ENCODE measurements at places on chromosomes 1 and 21.
A peak's percentile ranks its signal among the peaks of the same experiment; 100 is the strongest.

GRCh38 chr1:33456502-33456886, 16.0 kb upstream of the ZSCAN20 start:
- DNase-seq, result no peak

DNA sequence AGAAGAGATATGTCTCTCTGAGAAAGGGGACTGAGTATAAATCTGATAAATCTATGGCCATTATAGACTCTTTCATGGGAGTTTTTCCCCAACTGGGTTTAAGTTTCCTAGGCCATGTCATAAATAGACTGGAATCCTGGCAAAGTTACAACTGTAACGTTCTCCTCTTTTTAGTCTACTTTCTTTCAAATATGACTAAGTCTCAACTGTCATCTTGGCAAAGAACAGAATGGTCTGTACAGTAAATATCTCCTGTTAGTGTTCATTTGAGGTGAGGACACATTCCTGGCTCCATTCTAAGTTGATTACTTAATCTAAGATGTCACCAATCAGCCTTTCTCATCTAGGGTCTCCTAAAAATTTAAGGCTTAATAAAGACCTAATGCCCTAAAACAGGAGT, 300.5 kb downstream of the BRINP2 start:
- DNase-seq, result no peak

- no peak for DNase-seq
Measured at GRCh38 chr1:79633456-79633855, 626.9 kb upstream of the ADGRL4 start.

DNA sequence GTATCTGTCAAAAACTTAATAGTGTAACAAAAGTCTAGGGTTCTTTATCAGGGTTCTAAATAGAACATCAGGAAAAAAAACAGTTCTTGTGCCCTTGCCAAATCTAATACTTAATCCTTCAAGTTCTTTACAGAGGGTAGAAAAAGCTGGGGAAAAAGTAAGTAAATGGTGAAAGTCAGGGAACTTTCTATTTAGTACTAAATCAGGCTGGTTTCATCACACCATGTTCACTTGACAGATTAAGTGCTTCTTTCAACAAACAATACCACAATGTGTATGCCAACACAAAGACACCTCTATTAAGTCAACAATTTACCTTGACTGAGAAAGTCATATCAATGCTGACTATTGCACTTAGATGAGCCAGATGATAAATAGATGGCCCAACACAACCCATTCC, 9.7 kb downstream of the DBT start:
- DNase-seq, result no peak

- DNase-seq, result peak; percentile 68
Measured at GRCh38 chr1:14945132-14946010, 208.2 kb upstream of the TMEM51 start.

- DNase-seq, result no peak
Measured at GRCh38 chr1:221783936-221784335, 42.0 kb upstream of the DUSP10 start.

DNA sequence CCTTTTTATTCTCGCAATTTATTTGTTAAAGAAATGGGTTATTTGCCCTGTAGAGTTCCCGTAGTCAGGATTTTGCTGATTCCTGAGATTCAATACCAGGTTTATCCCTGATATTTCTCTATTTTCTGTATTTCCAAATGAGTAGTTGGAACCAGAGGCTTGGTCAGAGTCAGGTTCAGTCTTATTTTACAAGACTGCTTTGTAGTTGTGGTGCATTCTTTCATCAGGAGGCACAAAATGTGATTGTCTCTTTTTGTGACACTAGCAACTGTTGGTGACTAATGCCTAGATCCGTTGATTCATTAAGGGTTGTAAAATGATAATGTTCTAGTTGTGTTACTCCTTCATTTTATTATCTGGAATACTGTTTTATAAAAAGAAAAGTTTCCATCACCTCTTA, 95.5 kb upstream of the TPTE start:
- no peak for DNase-seq

- no peak for DNase-seq
Measured at GRCh38 chr1:33358114-33358794, 37.4 kb upstream of the A3GALT2 start.

- DNase-seq, result no peak
Measured at GRCh38 chr1:28244549-28245251, 8.8 kb downstream of the ATP5IF1 start.

GRCh38 chr1:53626616-53627015, 112.3 kb downstream of the GLIS1 start:
- DNase-seq, result no peak

- no peak for DNase-seq
Measured at GRCh38 chr1:6083801-6084446, 38.2 kb downstream of the KCNAB2 start.

GRCh38 chr1:109721042-109721441, 9.0 kb downstream of the GSTM5 start:
- no peak for DNase-seq

GRCh38 chr1:8094481-8095241, 68.6 kb upstream of the ERRFI1 start:
- no peak for DNase-seq

- no peak for DNase-seq
Measured at GRCh38 chr1:93990010-93990409, 80.8 kb upstream of the GCLM start.

- DNase-seq, result no peak
Measured at GRCh38 chr1:224266105-224266914, 63.7 kb downstream of the NVL start.

DNA sequence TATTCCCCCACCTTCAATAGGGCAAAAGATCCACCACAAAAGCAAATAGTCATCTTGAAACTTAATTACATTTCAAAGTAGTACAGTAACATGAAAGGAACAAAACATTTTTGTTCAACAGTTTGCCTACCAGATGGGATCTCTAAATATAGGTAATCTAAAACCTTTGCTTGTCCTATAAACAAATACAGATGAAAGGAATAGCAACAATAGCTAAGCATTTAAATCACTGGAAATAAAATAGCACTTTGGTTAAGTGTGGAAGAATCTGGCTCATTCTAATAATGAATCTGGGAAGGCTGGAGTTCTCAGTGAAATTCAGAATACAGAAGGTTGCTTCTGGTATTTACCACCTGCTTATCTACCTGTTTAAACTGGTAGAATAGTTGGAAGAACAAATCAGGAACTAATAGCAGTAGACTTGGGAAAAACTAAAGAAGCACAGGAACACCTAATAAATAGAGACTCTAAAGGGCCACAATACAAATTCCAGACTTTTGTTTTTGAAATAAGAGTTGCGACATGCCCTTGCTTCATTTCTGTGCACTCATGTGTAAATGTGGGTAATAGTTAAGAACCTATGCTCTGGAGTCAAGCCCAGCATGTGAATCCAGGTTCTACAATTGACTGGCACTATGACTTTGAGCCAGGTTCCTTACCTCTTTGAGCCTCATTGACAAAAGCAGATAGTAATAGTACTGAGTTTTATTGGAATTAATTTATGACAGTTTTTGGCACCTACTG, 2.3 kb upstream of the LYPLAL1 start:
- DNase-seq, result no peak

DNA sequence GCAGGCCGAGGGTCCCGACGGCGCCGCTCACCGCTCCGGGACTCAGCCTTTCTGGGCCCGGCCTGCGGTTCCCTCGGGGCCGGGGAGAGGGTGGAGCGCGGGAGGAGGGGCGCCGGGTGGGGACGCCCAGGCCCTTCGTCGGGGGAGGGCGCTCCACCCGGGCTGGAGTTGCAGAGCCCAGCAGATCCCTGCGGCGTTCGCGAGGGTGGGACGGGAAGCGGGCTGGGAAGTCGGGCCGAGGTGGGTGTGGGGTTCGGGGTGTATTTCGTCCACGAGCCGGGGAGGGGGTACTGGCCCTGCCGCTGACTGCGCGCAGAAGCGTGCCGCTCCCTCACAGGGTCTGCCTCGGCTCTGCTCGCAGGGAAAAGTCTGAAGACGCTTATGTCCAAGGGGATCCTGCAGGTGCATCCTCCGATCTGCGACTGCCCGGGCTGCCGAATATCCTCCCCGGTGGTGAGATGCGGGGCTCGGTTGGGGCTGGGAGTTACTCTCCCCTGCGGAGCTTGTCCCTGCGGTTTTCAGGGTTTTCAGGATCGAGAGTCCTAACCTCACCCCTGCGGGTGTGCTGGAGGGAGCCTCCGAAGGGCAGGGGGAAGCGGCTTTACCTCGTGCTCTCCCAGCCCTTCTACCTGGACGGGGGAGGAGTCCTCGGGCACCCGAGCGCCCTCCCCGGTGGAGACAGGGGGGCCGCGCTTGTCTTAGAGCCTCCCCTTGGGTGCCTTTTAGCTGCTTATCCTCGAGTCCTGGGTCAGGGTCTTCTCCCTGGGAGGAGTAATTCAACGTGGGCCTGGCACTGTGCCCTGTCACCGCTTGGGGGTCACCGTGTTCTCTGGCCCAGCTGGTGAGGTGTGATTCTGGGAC, 2.1 kb downstream of the SAMD11 start:
- DNase-seq, result no peak

- DNase-seq, result no peak
Measured at GRCh38 chr1:244414543-244414942, 37.2 kb downstream of the ADSS2 start.

GRCh38 chr21:43697758-43698643, 20.9 kb upstream of the PDXK start:
- DNase-seq, result no peak

DNA sequence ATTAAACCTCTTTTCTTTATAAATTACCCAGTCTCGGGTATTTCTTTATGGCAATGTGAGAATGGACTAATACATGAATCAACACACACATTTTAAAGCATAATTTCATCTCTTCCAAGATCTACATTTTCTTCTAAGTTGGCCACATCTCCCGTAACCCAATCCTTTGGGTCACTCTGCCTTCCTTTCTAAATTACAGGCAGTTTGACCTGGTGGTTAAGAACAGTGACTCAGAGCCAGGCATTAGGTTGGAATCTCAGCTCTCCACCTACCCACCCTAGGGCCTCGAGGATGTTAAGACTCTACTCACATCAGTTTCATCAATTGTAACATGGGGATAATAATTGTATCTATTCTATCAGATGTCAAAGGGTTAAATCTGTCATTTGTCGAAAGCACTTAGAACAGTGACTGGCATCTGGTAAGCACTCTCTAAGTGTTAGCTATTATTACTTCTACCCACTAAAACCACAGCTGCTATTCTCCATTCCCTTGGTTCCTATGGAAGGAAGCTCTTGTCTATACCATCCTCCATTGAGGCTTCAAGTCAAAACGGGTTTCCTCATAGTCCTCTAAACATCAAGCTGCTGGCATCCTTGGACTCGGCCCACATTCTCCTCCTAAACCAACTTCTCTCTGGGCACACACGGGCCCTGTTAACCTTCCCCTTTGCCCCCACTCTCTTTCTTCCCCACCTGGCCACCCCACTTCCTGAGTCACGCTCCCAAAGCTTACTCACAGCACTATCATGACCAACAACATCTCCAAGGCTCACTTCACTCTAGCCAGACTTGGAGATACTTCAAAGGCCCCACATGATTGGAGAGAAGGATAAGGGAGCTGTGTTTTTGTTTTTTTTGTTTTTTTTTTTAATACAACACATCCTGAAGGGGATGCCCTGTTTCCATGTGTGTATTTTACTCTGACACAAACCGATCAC, 116.9 kb downstream of the TGFBR3 start:
- no peak for DNase-seq

DNA sequence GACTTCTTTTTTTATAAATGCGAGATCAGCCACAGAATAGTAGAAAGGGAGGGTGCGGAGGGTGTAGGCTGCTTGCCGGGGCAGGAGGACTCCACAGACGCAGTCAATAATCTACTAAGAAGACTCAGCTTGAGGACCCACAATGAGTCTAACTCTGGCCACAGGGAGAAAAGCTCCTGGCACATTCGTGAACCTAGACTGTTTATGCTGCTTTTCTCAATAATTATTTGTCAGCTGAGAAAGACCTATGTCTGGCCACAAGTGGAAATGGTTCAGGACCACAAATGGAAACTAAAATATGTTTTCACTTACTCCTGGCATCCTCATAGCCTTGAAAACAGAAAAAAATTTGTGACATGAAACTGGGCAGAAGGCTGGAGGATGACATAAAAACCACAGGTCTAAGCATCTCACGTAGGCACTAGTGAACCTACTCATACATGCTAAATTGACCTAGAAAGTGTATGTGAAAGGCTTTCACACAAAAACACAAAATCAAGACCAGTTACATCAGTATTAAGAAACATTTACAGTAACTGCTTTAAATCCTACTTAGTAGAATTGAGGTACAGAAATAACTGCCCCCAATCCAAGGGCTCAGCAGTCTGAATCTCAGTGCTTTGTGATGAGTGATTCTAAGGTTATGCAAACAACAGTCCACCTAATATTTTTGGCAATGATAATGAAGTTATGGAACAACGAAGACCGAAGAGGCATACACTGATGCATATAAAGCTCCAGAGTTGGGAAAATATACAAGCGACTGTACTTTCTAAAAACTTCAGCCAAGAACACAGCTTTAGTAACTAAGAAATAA, 159.5 kb downstream of the SLC45A1 start:
- DNase-seq, result no peak

GRCh38 chr1:40450495-40451237, 390 bp downstream of the ZFP69B start:
- peak; percentile 56 for DNase-seq

- no peak for DNase-seq
Measured at GRCh38 chr1:18263547-18264120, 156.0 kb downstream of the IGSF21 start.

GRCh38 chr1:33060579-33061083, 20.3 kb upstream of the AZIN2 start:
- DNase-seq, result peak; percentile 88

GRCh38 chr1:218926631-218927030, 247.0 kb upstream of the LYPLAL1 start:
- DNase-seq, result no peak

DNA sequence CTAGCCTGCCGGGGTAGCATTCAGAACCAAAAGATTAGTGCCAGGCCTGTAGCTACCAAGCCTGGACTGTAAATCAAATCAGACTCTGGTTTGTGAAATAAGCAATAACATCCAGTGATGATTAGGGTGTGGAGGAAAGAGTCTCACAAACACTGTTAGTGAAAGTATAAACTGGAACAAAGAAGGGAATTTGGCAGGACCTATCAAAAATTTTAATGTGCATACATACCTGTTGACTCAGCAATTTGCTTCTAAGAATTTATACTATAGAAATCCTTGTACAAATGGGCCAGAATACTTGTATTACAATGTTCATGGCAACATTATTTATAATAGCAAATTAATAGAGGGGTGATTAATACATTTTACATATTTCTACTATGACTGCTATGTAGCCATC, 109.8 kb upstream of the WARS2 start:
- no peak for DNase-seq
